ENCODE measurements at places on chromosomes 16 and 17.

GRCh38 chr16:11619327-11619851 lies 32.7 kb upstream of the LITAF start:
- DNase-seq, result no peak

GRCh38 chr16:11094075-11094856 lies 149.9 kb downstream of the CLEC16A start:
- DNase-seq, result no peak

DNA sequence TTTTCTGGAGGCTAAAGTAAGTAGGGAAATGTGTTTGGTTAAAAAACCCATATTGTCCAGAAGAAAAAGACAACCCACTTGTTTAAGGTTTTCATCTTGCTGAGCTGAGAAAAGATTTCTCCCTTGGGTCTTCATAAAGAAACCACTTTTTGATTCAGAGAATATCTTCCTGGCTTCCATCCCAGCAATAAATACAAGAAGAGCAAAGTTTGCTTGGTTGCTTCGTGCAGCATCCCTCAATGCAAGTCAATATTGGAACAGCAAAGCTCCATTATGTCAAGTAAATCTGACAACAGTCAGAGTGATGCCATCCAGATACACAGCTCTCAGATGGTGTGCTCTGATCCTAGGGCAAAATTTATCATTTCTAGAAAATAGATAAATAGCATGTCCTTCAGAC lies 118.9 kb upstream of the PIRT start:
- DNase-seq, result no peak

DNA sequence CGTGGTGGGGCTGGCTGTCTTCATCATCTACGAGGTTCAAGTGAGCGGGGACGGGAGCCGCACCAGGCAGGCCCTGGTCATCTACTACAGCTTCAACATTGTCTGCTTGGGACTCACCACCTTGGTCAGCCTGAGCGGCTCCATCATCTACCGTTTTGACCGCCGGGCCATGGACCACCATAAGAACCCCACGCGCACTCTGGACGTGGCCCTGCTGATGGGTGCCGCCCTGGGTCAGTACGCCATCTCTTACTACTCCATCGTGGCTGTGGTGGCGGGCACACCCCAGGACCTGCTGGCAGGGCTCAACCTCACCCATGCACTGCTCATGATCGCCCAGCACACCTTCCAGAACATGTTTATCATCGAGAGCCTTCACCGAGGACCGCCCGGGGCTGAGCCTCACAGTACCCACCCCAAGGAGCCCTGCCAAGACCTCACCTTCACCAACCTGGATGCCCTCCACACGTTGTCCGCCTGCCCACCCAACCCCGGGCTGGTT lies 5.1 kb upstream of the OTOP3 start:
- no peak for DNase-seq

DNA sequence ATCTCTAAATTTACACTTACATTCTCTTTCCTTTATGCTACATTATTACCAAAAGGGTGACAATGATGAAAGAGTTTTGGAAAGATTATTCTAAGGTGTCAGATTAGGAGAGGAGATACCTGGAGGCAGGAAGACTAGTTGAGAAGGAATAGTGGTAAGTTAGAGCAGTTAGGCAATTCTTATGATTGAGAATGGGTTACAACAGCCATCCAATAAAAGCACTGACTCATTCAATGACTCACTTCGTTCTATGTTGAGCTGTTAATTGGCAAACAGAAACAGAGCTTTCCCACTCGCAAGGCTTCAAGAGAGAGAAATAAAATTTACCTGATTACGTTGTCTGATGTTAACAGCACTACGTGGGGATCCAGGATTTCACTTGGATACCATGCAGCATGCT lies 5.8 kb downstream of the NUP88 start:
- DNase-seq, result peak; percentile 33

DNA sequence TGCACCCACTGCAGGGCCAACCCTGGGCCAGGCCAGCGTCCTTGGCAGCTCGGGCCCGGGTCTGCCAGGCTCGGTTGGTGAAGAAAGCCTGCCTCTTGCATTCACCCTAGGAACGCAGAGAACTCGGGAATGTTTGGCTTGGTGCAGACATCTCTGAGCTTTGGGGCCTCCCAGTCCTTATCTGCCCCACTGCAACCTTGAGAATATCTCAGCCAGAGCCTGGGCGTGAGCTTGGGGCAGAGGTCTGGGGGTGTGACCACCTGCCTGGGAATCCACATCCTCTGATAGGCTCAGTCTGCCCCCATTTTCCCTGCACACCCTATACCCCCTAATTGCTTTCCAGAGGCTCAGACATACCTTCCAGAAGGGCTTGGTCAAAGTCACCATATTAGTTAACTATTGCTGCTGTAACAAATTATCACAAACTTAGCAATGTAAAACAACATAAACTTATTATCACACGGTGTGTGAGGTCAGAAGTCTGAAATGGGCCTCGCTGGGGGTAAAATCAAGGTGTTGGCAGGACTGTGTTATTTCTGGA lies 30.7 kb upstream of the ZNF423 start:
- DNase-seq, result no peak

DNA sequence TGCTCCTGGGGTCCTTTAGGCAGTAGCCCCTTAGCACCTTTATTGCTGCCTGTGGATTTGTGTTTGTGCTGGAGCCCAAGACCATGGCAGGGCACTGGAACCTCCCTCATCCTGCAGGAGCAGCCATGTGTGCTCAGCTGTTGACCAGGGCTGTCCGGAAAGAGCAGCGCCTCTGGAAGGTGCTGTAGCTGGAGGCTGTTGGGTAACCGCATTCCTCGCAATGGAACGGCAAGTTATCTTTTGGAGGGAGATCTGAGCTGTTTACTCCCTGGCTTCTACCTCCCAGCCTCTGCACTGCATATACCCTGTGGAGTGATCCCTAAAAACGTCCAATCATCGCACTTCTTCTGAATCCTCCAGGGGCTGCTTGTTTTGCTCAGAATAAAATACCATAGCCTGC lies 291.0 kb downstream of the SNX29 start:
- no peak for DNase-seq

GRCh38 chr17:61324950-61325349 lies 74.7 kb upstream of the TBX2 start:
- DNase-seq, result no peak

DNA sequence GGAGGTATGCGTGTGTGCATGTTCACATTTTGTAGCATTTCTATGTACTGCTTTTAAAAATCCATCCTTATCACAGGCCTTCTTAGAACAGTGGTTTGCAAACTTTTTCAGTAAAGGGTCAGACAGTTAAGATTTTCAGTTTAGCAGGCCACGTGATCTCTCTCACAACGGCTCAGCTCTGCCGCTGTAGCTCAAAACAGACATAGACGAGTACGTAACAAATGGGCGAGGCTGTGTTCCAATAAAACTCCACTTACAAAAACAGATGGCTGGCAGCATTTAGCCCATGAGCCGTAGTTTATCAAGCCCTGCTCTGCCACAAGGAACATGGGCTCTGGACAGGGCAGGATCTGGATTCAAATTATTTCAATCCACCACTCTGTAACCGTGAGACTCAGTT lies 141.8 kb downstream of the XYLT1 start:
- no peak for DNase-seq

DNA sequence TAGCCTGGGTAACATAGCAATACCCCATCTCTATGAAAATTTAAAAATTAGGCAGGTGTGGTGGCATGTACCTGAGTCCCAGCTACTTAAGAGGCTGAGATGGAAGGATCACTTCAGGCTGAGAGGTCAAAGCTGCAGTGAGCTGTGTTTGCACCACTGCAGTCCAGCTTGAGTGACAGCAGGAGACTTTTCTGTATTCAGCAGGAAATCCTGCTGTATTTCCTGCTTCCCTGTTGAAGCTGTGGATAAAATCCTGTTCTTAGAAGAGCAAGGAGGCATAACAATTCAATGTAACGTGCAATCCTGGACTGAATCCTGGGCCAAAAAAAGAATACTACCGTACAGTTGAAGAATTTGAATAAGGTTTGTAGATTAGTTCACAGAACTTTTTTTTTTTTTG lies 62.2 kb downstream of the FBXL20 start:
- DNase-seq, result peak; percentile 39

DNA sequence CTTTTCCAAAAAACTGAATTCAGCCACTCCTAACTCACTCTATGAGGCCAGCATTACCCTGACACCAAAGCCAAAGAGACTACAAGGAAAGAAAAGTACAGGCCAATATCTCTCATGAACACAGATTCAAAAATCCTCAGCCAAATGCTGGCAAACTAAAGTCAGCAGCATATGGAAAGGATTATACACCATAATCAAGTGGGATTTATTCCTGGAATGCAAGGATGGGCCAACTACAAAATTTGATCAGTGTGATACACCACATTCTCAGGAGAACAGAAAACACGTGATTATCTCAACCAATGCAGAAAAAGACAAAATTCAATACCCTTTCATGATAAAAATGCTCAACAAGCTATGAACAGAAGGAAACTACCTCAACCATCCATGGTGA lies 7.7 kb upstream of the AATK start:
- DNase-seq, result no peak

DNA sequence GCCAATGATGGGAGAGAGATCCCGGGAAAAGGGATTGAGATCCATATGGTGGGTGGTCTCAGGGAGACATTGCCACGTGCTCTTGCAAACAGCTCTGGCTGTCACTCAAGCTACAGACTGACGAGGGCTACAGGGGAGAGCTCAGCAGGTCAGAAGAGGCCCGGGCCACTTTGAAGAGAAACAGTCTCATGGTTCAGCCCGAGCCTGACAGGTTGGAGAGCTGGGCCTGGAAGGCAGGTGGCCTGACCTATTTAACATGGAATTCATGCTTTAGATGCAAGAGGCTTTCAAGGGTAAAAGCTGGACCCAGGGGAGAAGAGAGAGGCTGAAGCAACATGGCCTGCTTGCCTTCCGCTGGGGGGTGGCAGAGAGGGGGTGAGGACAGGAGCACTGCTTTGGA lies 81.0 kb upstream of the BRD7 start:
- DNase-seq, result no peak

GRCh38 chr17:58204796-58205195 lies 12.3 kb downstream of the EPX start:
- no peak for DNase-seq

DNA sequence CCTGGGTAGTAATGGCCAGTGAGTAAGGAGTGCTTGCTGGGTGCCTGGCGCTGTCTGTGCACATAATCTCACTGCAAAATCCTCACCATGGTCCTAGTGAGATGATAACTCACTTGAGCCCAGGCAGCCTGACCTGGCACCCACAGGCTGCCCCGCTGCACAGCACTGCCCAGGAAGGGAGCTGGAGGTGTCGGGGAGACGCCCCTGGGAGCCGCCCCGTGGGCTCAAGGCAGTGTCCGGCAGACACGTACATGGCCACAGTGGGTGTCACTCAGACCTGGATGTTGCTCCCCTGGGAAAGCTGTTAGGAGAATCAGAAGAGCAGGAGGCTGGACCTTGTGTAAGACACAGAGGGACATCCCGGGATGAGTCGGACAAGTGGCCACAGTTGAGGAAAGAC lies 44.2 kb downstream of the BEAN1 start:
- DNase-seq, result no peak

GRCh38 chr17:80195671-80196529 lies 24.2 kb downstream of the SGSH start:
- DNase-seq, result no peak

DNA sequence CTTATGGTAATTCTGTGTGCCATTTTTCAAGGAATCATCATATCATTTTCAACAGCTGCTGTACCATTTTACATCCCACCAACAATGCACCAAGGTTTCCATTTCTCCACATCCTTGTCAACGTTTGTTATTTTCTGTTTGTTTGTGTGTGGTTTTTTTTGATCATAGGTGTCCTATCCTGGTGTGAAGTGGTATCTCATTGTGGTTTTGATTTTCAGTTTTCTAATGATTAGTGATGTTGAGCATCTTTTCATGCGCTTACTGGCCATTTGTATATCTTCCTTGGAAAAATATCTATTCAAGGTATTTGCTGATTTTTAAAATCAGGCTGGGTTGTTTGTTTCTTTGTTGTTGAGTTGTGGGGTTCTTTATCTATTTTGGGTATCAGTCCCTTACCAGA lies 15.0 kb downstream of the CHD9 start:
- DNase-seq, result no peak

- DNase-seq, result no peak
These were observed 3.0 kb downstream of the SALL1 start for GRCh38 chr16:51147776-51148677.

DNA sequence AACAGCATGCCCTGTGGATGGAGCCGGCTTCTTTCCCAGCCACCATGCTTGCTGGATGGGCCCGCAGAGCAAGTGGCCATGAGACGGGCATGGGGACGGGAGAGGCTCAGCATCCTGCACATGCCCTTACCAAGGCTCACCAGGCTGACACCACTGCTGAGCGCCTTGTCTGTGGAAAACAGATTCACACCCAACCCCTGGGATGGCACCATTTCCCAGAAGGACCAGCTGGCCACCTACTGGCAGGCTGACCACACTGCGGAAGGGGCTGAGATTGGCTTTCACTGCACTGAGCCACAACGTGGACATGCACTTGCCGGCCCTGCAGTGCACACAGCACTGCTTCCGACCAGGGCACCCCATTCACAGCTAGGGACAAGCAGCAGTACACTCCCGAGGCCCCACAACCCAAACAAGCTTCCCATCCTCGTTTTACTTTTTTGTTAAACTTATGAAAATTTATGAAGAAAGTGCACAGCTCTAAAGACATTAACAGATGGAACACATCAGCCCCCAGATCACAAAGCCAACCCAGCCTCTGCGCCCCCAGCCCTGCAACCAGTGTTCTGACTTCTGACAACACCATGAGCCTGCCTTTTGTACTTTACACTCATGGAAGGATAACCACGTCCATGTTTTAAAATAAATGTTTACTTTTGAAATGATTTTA lies 13.9 kb upstream of the KRTAP17-1 start:
- DNase-seq, result no peak

DNA sequence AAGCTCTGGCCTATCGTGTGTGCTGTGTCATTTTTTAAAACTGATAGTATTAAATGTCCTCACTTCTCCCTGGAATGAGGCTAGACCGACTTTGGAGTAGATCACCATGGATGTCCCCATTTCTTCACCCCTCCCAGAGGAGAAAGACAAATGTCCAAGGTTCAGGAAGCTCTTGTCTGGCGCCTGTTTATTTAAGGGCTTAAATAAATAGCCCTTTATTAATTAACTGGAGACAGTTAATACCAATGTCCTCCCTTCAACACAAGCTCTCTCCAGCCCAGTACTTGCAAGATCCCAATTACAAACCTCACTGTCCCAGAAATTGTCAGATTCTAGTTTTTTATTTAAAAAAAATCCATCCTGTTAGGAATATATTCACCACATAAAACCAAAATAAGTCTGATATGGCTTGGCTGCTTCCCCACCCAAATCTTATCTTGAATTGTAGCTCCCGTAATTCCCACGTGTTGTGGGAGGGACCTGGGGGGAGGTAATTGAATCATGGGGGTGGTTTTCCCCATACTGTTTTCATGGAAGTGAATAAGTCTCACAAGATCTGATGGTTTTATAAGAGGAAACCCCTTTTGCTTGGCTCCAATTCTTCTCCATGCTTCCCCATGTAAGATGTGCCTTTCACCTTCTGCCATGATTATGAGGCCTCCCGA lies 344.4 kb downstream of the SHISA9 start:
- DNase-seq, result no peak

DNA sequence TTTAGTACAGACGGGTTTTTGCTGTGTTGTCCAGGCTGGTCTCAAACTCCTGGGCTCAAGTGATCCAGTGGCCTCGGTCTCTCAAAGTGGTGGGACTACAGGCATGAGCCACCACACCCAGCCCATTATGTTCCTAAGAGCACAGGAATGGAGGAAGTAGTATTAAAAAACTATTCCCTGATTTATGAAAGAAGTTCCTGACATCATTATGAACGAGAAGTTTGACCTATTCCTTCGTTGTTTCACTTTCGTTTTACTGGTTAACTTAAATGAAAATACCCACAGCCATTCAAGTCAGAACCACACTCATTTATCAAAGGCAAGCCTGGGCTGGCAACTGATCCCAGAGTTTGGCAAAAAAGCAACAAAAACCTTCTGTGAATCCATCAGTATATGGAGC lies 13.5 kb upstream of the CBX4 start:
- no peak for DNase-seq

Data from glomerular endothelial cell (primary cell).